ENCODE measurements at places on chromosomes 11 and 22.
A peak's percentile ranks its signal among the peaks of the same experiment; 100 is the strongest.

DNA sequence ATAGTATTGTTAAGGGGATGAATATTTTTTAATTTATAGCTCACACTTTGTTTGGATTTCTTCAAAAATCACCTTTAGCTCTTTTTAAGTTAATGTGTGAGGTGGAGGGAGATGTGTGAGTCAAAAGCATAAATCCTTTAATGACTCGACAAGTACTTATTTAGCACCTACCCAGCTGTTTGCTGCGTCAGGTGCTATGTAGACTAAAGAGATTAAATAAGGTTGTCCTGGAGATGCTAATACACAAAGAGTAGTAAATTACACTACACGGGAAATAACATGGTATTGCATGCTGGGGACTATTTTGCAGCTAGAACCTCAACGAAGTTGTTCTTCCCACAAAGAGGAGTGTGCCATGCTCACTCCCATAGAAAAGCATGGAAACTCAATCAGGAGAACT is 583.3 kb upstream of the TENM4 start:
- no peaks in the 10 kb centered on the region for H3K36me3 ChIP-seq
- no peak for DNase-seq
- H3K27me3 ChIP-seq: no peaks in the 10 kb centered on the region
- H3K4me1 ChIP-seq: no peaks in the 10 kb centered on the region

GRCh38 chr11:121757480-121758125 is 304.8 kb upstream of the SORL1-AS1 start:
- no peaks in the 10 kb centered on the region for H3K27me3 ChIP-seq
- no peak overlapping the region for H3K27ac ChIP-seq

DNA sequence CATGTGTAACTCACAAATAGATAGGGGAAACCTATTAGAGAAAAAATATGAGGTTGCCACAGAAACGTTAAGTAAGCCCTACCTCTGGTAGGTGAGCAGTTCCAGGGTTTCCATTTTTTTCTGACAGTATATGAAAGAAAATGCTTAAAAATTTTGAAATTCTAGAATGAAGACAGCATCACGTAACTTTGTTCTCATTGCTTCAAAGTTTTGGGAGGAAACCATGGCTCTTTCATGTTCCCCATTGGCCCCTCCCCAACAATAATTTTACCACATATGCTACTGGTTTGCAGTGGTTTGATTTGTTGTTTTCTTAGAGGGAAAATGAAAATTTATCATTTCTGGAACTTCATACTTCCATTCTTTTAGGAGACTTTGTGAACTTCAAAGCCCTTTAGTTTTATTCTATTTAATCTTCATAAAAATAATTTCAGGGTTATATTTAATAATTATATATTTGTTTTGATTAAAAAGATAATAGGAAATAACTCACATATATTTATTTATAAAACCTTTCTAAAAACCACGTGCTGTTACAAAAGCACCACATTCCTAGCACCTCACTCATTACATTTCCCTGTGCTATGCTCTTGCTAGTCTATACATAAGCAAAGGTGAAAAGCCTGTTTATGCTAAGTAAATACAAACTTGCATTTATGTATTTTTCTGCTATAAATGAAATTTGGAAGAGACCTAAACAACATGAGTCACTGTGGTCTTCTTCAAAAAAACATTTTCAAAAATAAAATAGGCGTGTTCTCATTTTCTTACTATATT is 113.4 kb downstream of the CASP12 start:
- no peaks in the 10 kb centered on the region for H3K4me1 ChIP-seq
- H3K4me3 ChIP-seq: no peak overlapping the region
- H3K27ac ChIP-seq: no peak overlapping the region
- no peak for DNase-seq
- H3K27me3 ChIP-seq: no peaks in the 10 kb centered on the region

DNA sequence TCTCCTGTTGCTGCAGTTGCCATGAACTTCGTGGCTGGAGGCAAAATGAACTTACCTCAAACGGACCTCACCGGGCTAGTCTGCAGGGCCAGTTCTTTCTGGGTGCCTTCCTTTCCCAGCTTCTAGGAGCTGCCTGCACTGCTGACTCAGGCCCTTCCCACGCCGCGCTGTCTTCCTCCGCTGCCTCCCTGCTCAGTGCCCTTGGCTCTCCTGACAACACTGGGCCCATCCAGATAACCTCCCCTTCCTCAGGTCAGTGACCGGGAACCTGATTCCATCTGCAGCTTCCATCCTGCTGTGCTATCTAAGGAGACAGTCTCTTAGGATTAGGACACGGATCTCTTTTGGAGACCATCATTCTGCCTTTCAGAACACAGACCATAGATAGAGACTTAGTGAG is 19.3 kb downstream of the MOB2 start:
- no peak for DNase-seq
- H3K4me3 ChIP-seq: no peak overlapping the region
- H3K4me1 ChIP-seq: no peaks in the 10 kb centered on the region
- H3K27me3 ChIP-seq: no peaks in the 10 kb centered on the region
- peaks cover 4% of the 10 kb centered on the region for H3K36me3 ChIP-seq

DNA sequence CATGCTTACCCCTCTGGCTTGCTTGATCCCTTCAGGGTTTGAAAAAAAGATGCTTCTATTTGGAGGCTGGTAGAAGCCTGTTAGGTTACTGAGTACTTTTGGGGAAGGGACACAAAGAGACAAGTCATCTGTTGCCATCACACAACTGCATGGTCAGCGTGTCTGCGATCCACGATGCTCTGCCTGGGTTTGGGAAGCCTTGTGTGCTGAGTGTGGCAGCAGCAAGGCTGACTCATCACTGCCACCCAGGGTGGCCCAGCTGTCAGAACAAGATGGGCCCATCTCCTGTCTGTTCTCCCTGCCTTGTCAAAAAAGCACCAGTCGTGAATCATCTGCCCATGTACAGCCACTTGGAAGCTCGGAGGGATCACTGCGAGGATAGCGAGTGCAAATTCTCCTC is 26.2 kb downstream of the UBASH3B start:
- H3K4me1 ChIP-seq: peaks cover 19% of the 10 kb centered on the region
- H3K27me3 ChIP-seq: no peaks in the 10 kb centered on the region
- no peak overlapping the region for H3K4me3 ChIP-seq
- no peak overlapping the region for H3K27ac ChIP-seq
- peaks cover 8% of the 10 kb centered on the region for H3K36me3 ChIP-seq

- no peaks in the 10 kb centered on the region for H3K36me3 ChIP-seq
- no peak overlapping the region for H3K27ac ChIP-seq
- H3K27me3 ChIP-seq: no peaks in the 10 kb centered on the region
- DNase-seq: no peak
- H3K4me3 ChIP-seq: no peak overlapping the region
- no peaks in the 10 kb centered on the region for H3K4me1 ChIP-seq
Measured at GRCh38 chr22:42901790-42902508, 44.9 kb upstream of the ARFGAP3 start.

GRCh38 chr11:46006418-46007070 is 84.1 kb downstream of the LARGE2 start:
- H3K27me3 ChIP-seq: no peaks in the 10 kb centered on the region
- DNase-seq: no peak

DNA sequence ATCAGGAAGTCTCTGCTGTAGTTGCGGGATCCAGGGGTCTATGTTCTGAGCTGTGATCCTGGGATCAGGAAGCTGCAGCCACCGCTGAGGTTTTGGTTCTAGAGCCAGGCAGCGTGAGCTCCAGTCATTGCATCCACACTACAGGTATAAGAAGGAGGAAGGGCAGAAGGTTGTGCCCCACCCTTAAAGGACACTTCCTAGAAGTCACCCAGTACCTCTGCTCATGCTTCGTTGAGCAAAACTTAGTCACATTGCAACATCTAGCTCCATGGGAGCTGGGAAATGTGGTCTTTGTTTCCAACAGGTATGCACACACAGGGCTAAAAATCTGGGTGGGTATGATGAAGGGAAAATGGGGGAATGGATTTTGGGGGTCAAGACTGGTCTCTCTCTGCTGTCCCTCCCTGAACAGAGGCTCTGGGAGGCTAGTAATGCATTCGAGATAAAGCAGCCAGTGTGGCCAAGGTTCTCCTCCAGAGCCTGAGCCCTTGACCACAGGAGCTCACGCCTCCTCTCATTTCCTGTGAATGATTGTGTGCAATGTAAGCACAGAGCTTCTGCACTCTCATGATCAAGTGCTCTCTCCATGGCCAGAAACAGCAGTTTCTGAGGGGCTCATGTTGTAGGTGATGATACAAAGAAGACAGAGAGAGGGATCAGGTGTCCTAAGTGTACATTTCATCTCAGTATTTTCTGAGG is 86.8 kb upstream of the OR4B1 start:
- no peak for DNase-seq
- no peaks in the 10 kb centered on the region for H3K27me3 ChIP-seq
- H3K36me3 ChIP-seq: peaks cover 45% of the 10 kb centered on the region
- H3K27ac ChIP-seq: no peak overlapping the region
- peaks cover 22% of the 10 kb centered on the region for H3K4me1 ChIP-seq

DNA sequence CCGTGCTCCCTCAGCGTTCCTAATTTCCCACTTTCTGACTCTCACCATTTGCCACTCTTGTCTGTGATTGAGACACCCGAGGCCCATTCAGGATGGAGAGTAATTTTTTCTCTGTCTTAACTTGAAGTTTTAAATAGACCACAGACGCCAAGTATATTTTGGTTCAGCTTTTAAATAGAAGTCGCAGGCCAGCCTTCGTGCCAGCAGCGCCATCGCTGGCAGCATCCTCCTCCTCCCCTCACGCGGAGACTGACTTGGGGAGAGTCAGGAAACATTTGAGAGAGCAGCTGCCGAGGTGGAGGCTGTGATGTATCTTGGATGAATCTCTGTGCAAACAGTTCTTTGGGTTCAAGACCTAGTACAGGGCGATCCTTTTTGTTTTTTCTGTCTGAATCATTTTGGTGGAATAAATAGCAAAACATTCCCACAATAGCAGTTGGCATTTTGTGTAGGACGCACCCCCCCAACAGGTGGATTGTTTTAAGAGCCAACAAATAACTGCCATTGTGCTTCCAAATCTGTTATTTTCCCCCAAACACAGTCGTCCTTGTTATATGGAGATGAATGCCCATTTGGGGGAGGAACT is 889 bp upstream of the DMC1 start:
- H3K4me1 ChIP-seq: peaks cover 16% of the 10 kb centered on the region
- no peaks in the 10 kb centered on the region for H3K27me3 ChIP-seq
- peak overlapping the region; percentile 88 for H3K27ac ChIP-seq
- peaks cover 5% of the 10 kb centered on the region for H3K36me3 ChIP-seq
- H3K4me3 ChIP-seq: peak overlapping the region; percentile 92

- no peaks in the 10 kb centered on the region for H3K4me1 ChIP-seq
- no peak overlapping the region for H3K4me3 ChIP-seq
- no peak for DNase-seq
- no peaks in the 10 kb centered on the region for H3K27me3 ChIP-seq
Measured at GRCh38 chr11:98029832-98030231, 990.9 kb upstream of the CNTN5 start.

DNA sequence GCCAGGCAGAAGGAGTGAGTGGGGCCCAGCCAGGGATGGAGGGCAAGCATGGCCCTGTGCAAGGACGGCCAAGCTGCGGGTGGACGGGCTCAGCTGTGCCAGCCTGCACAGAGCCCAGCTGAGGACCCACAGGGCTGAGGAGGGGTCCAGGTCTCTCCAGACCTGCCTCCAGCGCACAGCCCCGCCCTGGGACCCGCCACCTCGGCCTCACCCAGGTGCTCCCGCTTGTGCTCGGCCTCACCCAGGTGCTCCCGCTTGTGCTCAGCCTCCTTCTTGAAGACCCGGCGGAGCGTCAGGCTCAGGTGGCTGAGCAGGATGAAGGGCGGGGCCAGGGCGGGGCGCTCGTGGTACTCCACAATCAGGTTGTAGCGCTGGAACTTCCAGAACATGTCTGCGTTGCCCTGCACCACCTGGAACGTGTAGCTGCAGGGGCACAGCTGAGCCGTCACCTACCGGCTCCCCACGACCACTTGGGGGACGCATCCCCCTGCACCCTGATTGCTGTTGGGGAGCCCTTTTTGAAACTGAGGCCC is 6.4 kb downstream of the TSSC4 start:
- H3K27me3 ChIP-seq: no peaks in the 10 kb centered on the region
- DNase-seq: no peak
- H3K4me1 ChIP-seq: no peaks in the 10 kb centered on the region
- H3K36me3 ChIP-seq: peaks cover 1% of the 10 kb centered on the region

- H3K4me1 ChIP-seq: no peaks in the 10 kb centered on the region
- no peak for DNase-seq
- no peaks in the 10 kb centered on the region for H3K36me3 ChIP-seq
- H3K27ac ChIP-seq: no peak overlapping the region
- H3K27me3 ChIP-seq: peaks cover 6% of the 10 kb centered on the region
Measured at GRCh38 chr22:45897736-45898135, 79.2 kb downstream of the WNT7B start.

- no peak for DNase-seq
- no peaks in the 10 kb centered on the region for H3K36me3 ChIP-seq
- peaks cover 9% of the 10 kb centered on the region for H3K4me1 ChIP-seq
- peak overlapping the region; percentile 54 for H3K27ac ChIP-seq
Measured at GRCh38 chr22:39266398-39267030, 21.7 kb upstream of the PDGFB start.

GRCh38 chr22:28951969-28952521 is 68.7 kb downstream of the ZNRF3 start:
- no peak overlapping the region for H3K27ac ChIP-seq
- no peak overlapping the region for H3K4me3 ChIP-seq
- peaks cover 82% of the 10 kb centered on the region for H3K27me3 ChIP-seq
- no peak for DNase-seq

DNA sequence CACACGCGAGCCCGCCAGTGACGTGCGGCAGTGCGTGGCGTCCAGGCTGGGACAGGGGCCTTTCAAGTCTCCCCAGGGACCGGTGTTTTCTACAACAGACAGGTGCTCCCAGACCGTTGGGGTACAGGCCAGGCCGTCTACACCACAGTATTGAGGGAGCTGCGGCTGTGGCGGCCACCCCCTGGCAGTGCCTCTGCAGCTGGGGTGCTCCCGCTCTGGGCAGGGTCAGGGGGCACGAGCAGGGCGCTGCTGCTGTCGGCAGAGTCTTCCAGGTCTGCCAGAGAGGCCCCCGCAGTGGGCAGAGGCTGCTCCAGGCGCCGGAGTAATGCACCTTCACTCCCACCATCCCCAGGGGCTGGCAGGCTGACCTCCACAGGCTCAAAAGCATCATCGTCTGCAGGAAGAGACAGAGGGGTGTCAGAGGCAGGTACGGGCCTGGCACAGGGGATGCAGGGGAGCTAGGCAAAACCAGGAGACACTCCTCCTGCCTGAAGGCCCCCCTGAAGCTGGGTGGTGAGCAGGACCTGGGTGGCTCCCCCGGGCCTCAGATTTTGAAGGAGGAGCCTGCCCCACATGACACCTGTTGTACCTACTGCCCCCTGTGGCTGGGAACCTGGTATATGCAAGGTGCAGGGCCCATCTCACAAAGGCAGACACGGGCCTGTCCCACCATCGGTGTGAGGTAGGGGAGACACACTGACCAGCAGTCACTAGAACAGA is 83.3 kb downstream of the DGCR2 start:
- H3K27me3 ChIP-seq: no peaks in the 10 kb centered on the region
- H3K4me1 ChIP-seq: no peaks in the 10 kb centered on the region
- no peak for DNase-seq
- H3K36me3 ChIP-seq: no peaks in the 10 kb centered on the region

GRCh38 chr11:65493367-65494176 is 5.3 kb upstream of the MALAT1 start:
- no peaks in the 10 kb centered on the region for H3K36me3 ChIP-seq
- no peak overlapping the region for H3K4me3 ChIP-seq
- DNase-seq: no peak
- no peak overlapping the region for H3K27ac ChIP-seq

All from activated naive CD8-positive, alpha-beta T cell treated with anti-CD3 and anti-CD28 coated beads, Interleukin-2, amount 10 ng/mL, durations not matched to agents 7 days and 5 days (primary cell).